ENCODE measurements at places on chromosomes 4 and X.
A peak's percentile ranks its signal among the peaks of the same experiment; 100 is the strongest.

- no peak overlapping the region for H3K4me3 ChIP-seq
- no peaks in the 10 kb centered on the region for H3K4me1 ChIP-seq
- H3K27me3 ChIP-seq = no peaks in the 10 kb centered on the region
- no peak for DNase-seq
These were observed 17.4 kb downstream of the PCYT1B start for GRCh38 chrX:24629701-24630100.

DNA sequence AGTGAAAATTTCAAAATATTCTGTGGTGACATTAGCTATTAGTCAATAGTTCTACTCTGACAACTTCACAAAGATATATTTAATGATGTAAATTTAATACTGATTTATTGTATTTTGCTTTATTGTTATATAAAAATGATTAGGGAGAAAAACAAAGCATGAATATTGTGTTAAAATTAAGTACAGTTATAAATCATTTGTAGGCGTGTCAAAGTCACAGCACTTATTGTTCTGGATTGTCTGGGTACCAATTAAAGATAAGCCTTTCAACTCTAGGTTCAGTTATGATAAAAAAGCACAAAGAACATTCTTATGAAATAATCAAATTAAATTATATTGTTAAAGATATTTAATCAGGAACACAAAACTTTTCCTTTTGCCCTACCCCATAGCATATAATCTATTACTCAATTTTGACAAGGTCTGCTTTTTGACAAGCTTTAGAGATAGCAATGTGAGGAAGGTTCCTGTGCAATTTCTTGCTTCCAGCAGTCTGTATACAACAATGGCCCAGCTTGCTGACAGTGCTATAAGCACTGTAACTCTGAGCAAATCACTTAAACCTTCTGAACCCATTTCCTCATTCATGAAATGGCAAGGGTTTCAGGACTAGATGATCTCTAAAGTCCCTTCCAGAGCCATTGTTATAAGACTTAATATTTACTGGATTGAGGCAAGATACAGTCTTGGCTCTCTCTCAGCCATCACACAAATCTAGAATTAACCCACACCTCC, 910.3 kb upstream of the LCORL start:
- H3K4me1 ChIP-seq = no peaks in the 10 kb centered on the region
- no peaks in the 10 kb centered on the region for H3K27me3 ChIP-seq
- H3K36me3 ChIP-seq = no peaks in the 10 kb centered on the region
- DNase-seq = no peak

- no peak for DNase-seq
- H3K27ac ChIP-seq = no peak overlapping the region
- H3K4me3 ChIP-seq = no peak overlapping the region
- peaks cover 8% of the 10 kb centered on the region for H3K36me3 ChIP-seq
These were observed 194.0 kb upstream of the NUDT6 start for GRCh38 chr4:123116412-123116811.

DNA sequence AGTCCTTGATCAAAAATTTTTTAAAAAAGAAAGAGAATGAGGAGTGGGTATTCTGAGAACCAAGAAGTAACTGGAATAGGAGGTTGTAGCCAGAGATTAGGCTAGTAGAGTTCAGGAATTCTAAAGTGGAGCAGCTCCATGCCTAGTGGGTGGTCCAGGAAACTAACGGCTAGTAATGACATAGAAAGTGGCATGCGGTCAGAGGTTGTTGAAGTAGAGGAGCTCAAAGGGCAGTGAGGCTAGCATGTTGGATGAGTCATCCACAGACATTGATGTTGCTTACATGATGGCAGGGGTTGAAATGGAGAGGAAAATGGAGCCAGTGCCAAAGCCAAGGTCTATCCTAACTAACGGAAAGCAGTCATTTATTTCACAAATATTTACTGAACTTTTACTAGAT, 42.1 kb downstream of the TEX13B start:
- DNase-seq = no peak
- no peak overlapping the region for H3K4me3 ChIP-seq
- no peak overlapping the region for H3K27ac ChIP-seq

- peaks cover 2% of the 10 kb centered on the region for H3K36me3 ChIP-seq
- H3K27me3 ChIP-seq = no peaks in the 10 kb centered on the region
- peak overlapping the region; percentile 91 for H3K27ac ChIP-seq
- peak overlapping the region; percentile 95 for H3K4me3 ChIP-seq
These were observed 1.4 kb downstream of the AMMECR1 start for GRCh38 chrX:110316351-110317060.

GRCh38 chr4:186695392-186695791, 28.3 kb downstream of the FAT1 start:
- no peaks in the 10 kb centered on the region for H3K36me3 ChIP-seq
- H3K4me3 ChIP-seq = no peak overlapping the region
- DNase-seq = no peak
- no peaks in the 10 kb centered on the region for H3K27me3 ChIP-seq
- H3K27ac ChIP-seq = no peak overlapping the region

DNA sequence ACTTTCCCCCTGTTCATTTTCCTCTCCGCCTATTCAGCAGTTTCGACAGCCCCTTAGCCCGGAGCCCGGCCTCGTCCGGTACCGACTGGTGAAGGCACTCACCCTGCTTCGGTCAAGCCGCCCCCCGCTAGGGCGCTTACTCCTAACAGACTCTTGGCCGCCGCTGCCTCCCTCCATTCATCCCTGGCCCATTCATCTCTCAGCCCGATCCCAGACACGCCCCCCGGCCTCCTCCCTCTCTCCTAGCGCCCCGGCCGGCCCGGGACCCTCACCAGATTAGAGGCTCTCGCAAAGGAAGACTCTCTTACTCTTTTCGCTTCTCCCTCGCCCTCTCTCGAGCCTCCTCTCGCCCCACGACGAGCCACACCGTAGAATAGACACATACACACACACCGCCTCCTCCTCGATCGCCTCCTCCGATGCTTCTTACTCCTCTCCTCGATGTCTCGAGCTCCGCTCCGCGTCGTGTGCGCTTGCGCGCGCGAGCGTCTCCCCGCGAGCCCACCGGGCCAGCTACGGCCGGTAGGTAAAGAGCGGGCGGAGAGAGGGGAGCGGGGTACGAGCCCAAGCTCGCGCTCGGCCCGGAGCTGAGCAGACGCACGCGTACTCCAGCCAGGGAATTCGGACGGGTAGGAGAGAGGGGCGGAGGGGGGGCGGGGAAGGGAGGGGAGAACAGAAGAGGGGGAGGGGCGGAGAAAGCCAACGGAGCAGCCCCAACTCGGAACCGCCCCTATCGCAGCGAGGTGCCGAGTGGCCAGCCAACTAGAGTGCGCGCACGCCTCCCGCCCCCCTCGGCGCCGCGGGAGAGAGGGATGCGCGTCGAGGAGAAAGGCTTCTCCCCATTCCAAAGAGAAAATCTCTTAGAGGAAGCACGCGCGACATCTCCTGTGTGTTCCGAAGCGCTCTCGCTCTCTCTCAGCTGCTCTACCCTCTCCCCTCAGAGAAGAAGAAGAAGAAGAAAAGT, at the start of gene WNK3:
WNK3 (minus strand) TSS at position 633 of the 964 bp plus-strand sequence.
- no peak for DNase-seq
- peaks cover 12% of the 10 kb centered on the region for H3K27me3 ChIP-seq
- no peak within 1 kb of the TSS for H3K4me3 ChIP-seq
- no peak within 1 kb of the TSS for H3K27ac ChIP-seq

DNA sequence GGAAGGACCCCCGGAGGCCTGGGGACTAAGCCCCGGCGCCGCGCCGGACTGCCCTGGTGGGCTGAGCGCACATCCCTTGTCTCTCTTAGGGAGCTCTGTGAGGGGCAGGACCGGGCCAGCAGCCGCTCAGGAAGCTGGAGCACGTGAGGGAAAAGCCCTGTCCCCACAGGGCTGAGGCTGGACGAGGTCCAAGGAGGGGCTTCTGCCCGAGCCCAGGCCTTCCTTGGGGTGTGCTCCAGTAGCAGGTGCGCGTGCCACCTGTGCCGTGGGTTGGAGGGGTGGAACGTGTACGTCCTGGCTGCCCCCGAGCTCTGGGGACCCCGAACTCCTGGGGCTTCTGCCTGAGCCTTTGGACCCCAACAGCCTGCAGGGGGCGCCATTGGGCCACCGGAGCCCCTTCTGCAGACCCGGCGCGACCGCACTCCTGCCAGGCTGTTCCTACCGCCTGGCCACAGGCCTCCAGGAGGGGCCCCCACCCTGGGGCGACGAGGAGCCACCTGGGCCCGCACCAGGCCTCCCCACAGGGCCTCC, 27.2 kb downstream of the TACC3 start:
- peaks cover 18% of the 10 kb centered on the region for H3K36me3 ChIP-seq
- H3K27ac ChIP-seq = no peak overlapping the region
- H3K4me1 ChIP-seq = peaks cover 15% of the 10 kb centered on the region
- peak; percentile 92 for DNase-seq

- H3K4me3 ChIP-seq = no peak overlapping the region
- H3K27ac ChIP-seq = no peak overlapping the region
- H3K27me3 ChIP-seq = no peaks in the 10 kb centered on the region
- H3K36me3 ChIP-seq = no peaks in the 10 kb centered on the region
- H3K4me1 ChIP-seq = no peaks in the 10 kb centered on the region
These were observed 909.4 kb downstream of the FSTL5 start for GRCh38 chr4:161254375-161254774.

GRCh38 chr4:178976861-178977260, 1534.6 kb upstream of the AGA start:
- H3K27ac ChIP-seq = no peak overlapping the region
- H3K4me3 ChIP-seq = no peak overlapping the region

GRCh38 chrX:56751071-56751470, 22.0 kb downstream of the NBDY start:
- no peaks in the 10 kb centered on the region for H3K36me3 ChIP-seq
- no peak overlapping the region for H3K27ac ChIP-seq
- H3K4me3 ChIP-seq = no peak overlapping the region
- DNase-seq = no peak
- no peaks in the 10 kb centered on the region for H3K27me3 ChIP-seq
- H3K4me1 ChIP-seq = no peaks in the 10 kb centered on the region

- H3K27ac ChIP-seq = no peak overlapping the region
- no peaks in the 10 kb centered on the region for H3K4me1 ChIP-seq
- H3K36me3 ChIP-seq = peaks cover 11% of the 10 kb centered on the region
- no peak overlapping the region for H3K4me3 ChIP-seq
- H3K27me3 ChIP-seq = no peaks in the 10 kb centered on the region
- no peak for DNase-seq
These were observed 83.8 kb downstream of the CCKAR start for GRCh38 chr4:26406346-26406975.

- H3K27me3 ChIP-seq = no peaks in the 10 kb centered on the region
- H3K27ac ChIP-seq = no peak overlapping the region
- no peak overlapping the region for H3K4me3 ChIP-seq
These were observed 138.4 kb upstream of the HHIP start for GRCh38 chr4:144507311-144508101.

DNA sequence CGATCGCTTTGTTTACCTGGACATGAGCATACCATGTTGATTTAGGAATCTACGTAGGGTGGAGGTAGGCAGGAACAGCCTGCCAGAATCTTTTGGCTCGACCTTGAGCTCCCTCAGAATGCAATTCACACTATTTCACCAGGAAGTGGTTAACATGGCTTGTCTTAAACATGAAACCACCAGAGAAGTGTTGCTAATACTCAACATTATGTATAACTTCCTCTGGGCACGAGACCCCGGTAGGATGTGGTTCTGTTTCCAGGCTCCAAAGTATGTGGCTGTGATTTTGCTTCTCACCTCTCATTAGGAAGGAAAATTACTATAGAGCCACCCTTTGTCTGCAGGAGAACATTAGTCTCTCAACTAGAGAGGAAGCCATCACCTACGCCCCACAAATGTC, 59.0 kb upstream of the VCX3B start:
- no peak overlapping the region for H3K4me3 ChIP-seq
- H3K36me3 ChIP-seq = no peaks in the 10 kb centered on the region
- no peak overlapping the region for H3K27ac ChIP-seq
- DNase-seq = no peak
- no peaks in the 10 kb centered on the region for H3K4me1 ChIP-seq

- no peak overlapping the region for H3K27ac ChIP-seq
- H3K36me3 ChIP-seq = no peaks in the 10 kb centered on the region
- no peak overlapping the region for H3K4me3 ChIP-seq
- DNase-seq = no peak
- no peaks in the 10 kb centered on the region for H3K4me1 ChIP-seq
- H3K27me3 ChIP-seq = no peaks in the 10 kb centered on the region
These were observed 12.5 kb downstream of the SNX25 start for GRCh38 chr4:185221912-185222311.

- H3K4me3 ChIP-seq = no peak overlapping the region
- no peaks in the 10 kb centered on the region for H3K27me3 ChIP-seq
- no peaks in the 10 kb centered on the region for H3K36me3 ChIP-seq
These were observed 1041.0 kb upstream of the TENM3 start for GRCh38 chr4:181202240-181202639.

GRCh38 chr4:5435823-5436222, 272.5 kb downstream of the EVC2 start:
- no peak overlapping the region for H3K4me3 ChIP-seq
- no peak for DNase-seq
- H3K36me3 ChIP-seq = no peaks in the 10 kb centered on the region
- no peaks in the 10 kb centered on the region for H3K27me3 ChIP-seq

- no peak for DNase-seq
- H3K27me3 ChIP-seq = peaks cover 27% of the 10 kb centered on the region
- no peaks in the 10 kb centered on the region for H3K4me1 ChIP-seq
- no peaks in the 10 kb centered on the region for H3K36me3 ChIP-seq
These were observed 24.3 kb downstream of the RS1 start for GRCh38 chrX:18647621-18648020.

DNA sequence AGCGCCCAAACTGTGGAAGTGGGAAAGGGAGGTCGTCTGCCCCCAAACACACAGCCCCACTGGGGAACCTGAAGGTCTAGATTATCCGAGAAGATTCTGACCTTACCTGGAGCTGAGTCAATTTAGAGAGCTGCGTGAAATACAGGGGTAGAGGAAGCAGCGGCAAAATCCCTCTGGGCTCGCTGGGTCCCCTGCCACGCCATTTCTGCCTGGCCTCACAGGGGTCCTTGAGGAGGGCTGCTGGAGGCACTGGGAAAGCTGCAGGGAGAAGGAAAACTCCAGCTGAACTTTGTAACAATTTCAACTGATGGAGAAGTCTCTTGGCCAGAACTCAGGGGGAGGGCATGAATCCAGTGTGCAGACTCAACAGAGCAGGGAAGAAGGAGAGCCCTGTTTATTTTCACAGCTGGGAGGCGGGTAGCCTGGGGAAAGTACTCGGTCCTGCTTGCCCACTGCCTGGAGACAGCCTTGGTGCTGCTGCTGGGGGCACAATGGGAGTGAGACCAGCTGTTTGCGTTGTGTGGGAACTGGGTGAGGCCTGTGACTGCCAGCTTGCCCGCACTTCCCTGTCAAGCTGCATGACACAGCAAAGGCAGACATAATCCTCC, 93.2 kb upstream of the MAPK10 start:
- H3K27ac ChIP-seq = no peak overlapping the region
- H3K4me3 ChIP-seq = no peak overlapping the region
- DNase-seq = no peak
- no peaks in the 10 kb centered on the region for H3K4me1 ChIP-seq
- no peaks in the 10 kb centered on the region for H3K27me3 ChIP-seq

DNA sequence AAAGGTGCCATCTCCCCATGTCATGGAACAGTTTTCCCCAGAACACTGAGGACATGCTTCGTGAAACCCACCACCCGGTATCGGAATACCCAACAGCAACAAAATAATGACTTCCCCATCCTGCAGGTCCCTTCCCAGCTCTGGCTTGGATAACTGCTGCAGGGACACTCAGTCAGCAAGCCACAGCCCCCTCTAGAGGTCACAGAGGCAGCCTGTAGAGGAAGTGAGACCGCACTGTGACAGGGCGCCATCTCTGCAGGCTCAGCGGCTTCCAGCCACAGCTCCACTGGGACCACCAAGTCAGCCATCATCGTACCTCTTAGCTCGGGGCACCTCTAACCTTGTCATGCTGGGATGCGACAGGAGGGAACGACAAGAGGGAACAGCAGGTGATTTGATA, 315.9 kb downstream of the LDB2 start:
- no peak overlapping the region for H3K4me3 ChIP-seq
- peak; percentile 47 for DNase-seq
- no peak overlapping the region for H3K27ac ChIP-seq
- H3K36me3 ChIP-seq = no peaks in the 10 kb centered on the region
